Stimulated activated naive B cell treated with anti-CD40 and anti-IgM and Interleukin-4, amounts not matched to agents 10 μg/mL and 1 μg/mL and 100 μg/mL, for 72 hours (primary cell): ENCODE measurements at places on chromosomes 4 and X.

GRCh38 chrX:56803850-56804681, 75.0 kb downstream of the NBDY start:
- DNase-seq: no peak

DNA sequence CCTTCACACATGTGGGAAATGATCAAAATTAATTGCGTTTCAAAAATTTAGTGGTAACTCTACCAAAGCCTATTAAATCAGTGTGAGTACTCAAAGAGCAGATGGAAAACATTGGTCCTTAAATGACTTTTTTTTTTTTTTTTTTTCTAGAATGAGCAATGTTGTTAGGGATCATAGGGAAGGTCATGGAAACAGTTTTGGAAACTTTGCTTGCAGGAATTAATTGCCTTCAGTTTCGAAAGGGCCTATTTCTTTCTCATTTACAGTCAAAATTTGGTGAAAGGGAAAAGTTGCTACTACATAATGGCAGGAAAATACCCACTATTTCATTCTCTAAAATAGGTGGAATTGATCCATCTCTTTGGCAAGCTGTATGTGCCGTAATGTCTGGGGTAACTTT, 160.9 kb downstream of the RTL9 start:
- no peak for DNase-seq

- no peak for DNase-seq
Measured at GRCh38 chr4:86706923-86707597, 112.9 kb downstream of the PTPN13 start.

DNA sequence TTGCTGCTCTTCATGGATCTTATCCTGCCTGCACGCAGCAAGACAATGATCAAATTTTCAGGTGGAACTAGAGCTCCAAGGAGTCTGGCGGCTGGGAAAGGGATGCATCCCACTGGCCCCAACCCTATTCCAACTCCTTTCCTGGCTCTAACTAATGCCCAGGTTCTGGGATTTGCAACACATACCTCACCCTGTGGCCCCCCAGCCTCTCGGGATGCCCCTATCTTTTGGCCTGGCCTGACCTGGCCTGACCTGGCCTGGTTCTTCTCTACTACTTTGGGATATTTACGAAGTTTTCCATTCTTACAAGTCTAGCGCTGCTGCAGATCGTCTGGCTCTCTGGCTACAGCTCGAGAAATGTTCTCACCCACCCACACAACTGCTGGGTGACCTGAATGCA, 56.4 kb upstream of the CDKN2AIP start:
- no peak for DNase-seq

DNA sequence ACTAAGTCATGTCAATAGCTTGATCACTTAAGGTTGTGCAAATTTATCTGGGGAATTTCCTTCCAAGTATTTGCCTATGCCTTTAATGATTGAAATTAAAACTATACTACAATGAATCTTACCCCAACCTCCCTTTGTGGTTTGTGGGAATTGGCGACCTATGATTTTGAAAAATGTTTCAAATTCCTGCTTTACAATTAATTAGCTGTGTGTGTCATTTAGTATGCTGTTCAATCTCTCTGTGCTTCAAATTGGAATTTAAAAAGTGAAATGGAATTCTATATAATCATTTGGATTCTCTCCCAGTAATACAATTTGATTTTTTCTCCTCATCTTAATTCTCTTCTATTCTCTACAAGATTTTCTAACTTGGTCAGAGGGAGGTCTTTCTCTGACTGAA, 2319.5 kb downstream of the ARAP2 start:
- no peak for DNase-seq

DNA sequence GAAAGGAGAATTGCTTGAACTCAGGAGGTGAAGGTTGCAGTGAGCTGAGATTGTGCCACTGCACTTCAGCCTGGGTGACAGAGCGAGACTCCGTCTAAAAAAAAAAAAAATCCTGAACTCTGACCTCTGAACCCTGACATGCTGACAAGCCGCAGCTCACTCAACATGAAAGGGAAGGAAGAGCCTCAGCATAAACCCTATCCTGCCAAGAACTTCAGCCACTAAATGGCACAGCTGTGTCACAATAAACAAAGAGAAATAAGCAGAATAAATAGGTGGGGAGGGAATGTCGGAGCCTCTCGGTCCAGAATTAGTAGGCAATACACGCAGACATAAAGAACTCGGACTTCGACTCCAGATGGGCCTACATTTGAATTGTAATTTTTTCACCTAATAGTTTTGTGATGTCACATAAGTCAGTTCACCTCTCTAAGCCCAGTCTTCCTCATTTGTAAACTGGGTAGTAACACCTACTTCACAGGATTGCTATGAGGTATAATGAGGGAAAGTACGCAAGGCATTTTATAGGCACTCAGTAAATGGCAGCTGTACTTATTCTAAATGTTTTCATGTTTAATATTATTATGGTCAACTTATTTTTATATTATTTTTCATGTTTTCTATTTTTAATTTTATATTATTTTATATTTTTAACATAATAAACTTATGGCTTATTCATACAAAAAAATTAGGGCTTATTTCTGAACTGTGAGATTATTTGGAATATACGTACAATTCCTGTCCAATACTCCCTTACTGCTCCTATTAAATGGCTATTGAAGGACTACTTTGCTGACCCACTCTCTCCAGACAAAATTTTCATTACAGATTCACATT, 243.4 kb downstream of the SCFD2 start:
- no peak for DNase-seq

GRCh38 chr4:56323327-56323726, 64.0 kb downstream of the AASDH start:
- no peak for DNase-seq

DNA sequence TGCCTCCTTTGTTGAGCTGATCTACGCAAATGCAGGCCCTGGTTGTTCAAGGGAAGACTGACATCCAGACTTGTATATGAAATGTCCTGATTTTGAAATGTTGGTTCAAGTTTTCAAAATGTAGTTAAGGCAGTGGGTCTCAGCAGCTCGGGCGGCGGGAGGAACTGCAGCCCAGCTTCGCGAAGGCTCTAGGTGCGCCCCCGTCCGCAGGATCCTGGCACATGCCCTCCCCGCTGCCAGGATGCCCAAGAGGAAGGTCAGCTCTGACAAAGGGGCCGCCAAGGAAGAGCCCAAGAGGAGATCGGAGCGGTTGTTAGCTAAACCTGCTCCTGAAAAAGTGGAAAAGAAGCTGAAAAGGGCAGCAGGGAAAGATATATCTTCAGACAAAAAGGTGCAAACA, 1310.1 kb downstream of the ADGRL3 start:
- DNase-seq: no peak

GRCh38 chr4:40887764-40888131, 138.0 kb downstream of the NSUN7 start:
- DNase-seq: no peak

GRCh38 chrX:68846536-68846935, 17.7 kb downstream of the EFNB1 start:
- no peak for DNase-seq

DNA sequence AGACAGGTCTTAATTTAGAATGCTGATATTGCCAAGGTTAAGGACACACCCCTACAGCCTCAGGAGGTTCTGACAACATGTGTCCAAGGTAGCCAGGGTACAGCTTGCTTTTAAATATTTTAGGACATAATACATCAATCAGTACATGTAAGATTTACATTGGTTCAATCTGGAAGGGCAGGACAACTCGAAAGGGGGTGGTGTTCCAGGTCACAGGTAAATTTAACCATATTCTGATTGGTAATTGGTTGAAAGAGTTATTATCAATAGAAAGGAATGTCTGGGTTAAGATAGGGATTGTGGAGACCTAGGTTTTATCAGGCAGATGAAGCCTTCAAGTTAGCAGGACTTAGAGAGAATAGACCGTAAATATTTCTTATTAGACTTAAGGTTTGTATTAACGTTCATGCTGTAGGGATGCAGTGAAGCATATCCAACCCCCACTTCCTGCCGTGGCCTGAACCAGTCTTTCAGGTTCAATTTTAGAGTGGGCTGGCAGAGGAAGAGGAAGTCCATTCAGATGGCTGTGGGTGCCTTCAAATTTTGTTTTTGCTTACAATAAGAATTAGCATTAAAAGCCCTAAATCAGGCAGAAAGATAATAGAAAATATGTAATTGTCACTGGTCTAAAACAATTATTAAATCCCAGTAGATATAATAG, 136.5 kb upstream of the GALNTL6 start:
- DNase-seq: peak; percentile 35

- DNase-seq: no peak
Measured at GRCh38 chr4:153722036-153722435, 37.8 kb downstream of the RNF175 start.

- DNase-seq: no peak
Measured at GRCh38 chr4:156291317-156291716, 337.7 kb upstream of the CTSO start.

DNA sequence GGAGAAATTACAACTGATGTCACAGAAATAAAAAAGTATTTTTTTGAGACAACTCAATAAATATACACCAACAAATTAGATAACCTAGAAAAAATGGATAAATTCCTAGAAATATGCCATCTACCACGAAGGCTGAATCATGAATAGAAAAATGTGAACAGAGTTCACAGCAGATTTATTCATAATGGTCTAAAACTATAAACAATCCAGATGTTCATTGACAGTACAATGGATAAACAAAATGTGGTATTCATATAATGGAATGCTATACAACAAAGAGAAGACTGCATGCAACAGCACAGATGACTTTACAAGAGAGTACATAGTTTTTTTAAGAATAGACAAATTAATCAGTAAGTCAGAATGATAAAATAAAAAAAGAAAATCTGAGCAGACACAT, 55.2 kb downstream of the CLOCK start:
- DNase-seq: no peak

- no peak for DNase-seq
Measured at GRCh38 chr4:77127837-77128621, 29.0 kb upstream of the CCNG2 start.

- no peak for DNase-seq
Measured at GRCh38 chr4:90118527-90119195, 8.5 kb upstream of the CCSER1 start.

- no peak for DNase-seq
Measured at GRCh38 chr4:73978886-73979285, 2.9 kb downstream of the PF4 start.

DNA sequence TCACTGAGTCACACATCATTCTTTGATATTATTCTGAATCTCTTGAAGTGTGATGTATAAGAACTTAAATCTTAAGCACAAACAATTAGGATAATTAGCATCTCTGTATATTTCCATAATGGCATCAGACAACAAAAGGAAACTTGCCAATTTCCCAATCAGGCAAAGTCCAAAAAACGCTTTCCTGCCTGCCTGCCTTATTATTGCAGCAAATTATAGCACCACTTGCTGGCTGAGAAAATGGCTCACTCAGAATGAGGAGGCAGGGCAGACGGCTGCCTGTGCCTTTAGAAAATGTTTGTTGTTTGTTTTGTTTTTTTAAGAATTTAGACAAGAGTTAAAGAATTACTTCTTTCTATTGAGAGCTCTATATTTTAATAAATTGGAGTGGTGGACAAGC, 27.7 kb upstream of the NR3C2 start:
- DNase-seq: no peak

GRCh38 chr4:125992891-125993290, 678.1 kb downstream of the FAT4 start:
- no peak for DNase-seq

GRCh38 chrX:39921838-39922237, 175.9 kb downstream of the BCOR start:
- no peak for DNase-seq

GRCh38 chrX:32571579-32571978, 639.8 kb downstream of the DMD start:
- no peak for DNase-seq

DNA sequence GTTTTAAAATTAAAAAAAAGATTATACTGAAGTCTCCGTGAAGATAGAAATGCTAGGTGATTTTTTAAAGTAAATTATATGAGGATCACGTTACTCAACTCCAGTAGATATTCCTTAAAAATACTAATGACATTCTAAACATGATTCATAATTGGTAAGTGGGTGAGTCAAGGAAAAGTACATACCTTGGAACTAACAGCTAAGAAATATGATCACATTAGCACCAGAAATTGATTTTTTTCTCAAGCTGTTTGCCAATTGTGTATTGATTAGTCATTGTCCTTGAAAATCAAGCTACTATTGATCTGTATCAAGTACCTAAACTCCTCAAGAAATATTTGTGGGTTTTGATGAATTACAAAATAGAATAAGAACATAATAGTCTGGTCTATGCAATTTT, 362.6 kb upstream of the PPP1R2C start:
- DNase-seq: no peak
